NCI-H526 (cell line): ENCODE measurements at places on chromosomes 2 and 18.
A peak's percentile ranks its signal among the peaks of the same experiment; 100 is the strongest.

GRCh38 chr2:47072018-47072691 lies 83.0 kb downstream of the STPG4 start:
- DNase-seq = peak; percentile 21

DNA sequence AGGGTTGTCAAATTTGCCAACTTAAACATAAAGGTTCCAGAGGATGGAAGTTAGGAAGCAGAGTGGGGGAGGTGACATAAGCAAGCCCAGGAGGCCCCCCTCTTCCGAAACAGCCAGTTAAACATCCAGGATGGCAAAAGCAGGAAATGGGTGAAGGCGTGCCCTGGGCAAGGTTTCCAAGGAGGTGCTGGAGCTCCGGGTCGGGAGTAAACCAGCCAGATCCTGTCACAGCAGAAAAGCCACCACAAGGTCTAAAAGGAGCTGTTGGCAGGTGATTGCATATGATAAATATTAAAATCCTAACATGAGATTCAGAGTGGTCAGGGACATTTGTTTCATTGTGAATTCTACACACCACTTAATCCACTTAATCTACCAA lies 572.2 kb upstream of the SALL3 start:
- DNase-seq = peak; percentile 20

DNA sequence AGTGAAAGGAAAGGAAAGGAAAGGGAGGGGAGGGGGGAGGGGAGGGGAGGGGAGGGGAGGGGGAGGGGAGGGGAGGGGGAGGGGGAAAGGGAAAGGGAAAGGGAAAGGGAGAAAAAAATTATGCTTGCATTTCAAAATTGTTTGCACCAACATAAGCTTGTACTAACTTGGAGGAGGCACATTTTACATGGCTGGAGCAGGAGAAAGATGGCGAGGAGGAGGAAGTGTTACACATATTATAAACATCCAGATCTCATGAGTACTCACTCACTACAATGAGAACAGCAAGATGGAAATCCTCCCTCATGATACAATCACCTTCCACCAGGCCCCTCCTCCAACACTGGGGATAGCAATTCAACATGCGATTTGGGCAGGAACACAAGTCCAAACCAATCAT lies 660.2 kb upstream of the CDH2 start:
- no peak for DNase-seq

DNA sequence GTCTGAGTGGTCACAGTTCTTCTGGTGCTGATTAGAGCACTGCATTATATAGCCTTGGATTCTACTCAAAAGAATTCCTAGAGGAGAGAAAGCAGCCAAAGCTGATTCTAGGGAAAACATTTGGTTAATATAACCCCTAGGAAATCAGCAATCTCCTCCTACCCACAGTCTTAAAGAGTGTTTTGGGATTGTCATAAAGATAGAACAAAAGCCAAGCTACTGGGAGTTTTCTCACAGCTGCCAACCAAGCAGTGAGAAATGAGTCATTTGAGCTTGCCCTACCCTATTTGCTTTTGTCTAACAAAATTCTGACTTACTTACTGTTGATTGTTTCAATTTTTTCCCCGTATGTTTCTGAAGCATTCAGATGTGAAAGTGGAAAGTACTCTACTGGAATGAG lies 469.3 kb downstream of the PLCL1 start:
- no peak for DNase-seq

DNA sequence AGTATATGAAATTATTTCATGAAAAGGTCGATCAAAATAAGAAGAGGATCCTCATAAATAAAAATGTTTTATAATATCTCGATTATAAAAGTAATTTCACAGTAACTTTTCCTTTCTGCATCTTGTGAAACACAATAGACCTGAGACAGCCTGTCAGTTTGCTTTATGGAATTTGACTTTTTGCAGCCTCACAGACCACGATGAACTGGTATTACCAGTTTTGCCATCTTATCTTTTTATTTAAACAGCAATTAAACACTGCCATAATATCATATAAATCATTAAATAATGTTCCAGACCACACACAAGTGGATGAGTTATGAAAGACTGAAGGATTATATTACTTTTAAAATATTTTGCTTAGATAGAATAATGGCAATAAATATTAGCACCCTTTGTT lies 10.7 kb upstream of the GALNT3 start:
- peak; percentile 86 for DNase-seq

DNA sequence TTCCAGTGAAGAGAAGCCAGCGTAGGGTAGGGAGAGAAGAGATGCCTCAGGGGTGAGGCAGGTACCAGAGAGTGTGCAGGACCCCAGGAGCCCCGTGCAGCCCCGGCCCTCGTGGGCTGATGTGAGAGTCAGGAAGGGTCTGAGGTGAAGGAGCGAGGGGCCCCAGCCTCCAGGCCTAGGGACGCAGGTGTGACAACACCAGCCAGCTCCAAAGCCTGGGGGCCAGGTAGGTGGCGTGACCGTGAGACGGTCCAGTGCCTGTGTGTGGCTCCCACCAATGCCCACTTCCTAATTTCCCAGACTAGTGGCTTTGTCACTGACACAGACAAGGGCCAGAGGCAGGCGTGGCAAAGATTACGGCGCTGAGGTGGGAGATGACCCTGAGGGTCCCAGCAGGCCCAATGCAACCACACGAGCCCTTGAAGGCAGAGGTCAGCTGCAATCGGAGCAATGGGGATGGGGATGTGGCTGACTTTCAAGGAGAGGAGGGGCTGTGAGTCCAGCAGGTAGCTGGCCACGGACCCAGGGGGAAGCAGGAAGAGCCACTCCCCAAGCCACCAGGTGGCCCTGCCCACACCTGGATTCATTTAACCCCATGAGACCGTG lies 86.0 kb upstream of the SNTG2 start:
- no peak for DNase-seq

DNA sequence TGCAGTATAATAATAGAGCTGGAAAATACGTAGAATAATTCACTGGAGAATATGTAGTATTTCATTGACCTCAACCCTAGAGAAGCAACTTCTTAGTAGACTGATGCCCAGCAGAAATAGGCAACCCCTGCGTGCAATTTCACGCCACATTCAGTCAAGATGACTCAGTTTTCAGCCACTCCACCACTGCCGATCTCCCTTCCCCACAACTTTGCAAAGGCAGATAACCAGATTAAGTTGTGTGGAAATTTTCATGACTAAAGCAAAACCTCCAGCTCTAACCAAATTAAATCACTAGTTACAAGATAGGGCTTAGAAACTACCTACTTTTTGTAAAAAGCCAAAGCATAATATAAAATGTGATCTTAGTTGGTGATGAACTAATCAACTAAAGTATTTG lies 63.3 kb upstream of the STK17B start:
- DNase-seq = no peak

DNA sequence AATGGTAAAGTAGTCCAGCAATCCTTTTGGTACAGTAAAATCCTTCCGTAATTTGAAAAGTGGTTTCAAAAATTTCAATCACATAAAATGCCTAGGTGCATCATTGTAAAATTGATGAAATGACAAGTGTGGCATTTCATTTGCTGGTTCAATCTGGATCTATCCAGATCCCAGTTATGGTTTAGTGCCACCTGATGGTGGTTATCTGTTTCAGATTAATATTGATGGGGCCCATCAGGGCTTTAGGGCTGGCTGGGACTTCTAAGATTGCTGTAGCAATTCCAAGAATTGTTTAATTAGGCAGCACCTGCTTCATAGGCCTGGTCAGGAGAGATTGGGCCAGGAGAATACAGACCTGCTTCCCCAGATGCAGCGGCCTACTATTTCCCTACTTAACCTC lies 55.5 kb upstream of the PIK3C3 start:
- peak; percentile 21 for DNase-seq

DNA sequence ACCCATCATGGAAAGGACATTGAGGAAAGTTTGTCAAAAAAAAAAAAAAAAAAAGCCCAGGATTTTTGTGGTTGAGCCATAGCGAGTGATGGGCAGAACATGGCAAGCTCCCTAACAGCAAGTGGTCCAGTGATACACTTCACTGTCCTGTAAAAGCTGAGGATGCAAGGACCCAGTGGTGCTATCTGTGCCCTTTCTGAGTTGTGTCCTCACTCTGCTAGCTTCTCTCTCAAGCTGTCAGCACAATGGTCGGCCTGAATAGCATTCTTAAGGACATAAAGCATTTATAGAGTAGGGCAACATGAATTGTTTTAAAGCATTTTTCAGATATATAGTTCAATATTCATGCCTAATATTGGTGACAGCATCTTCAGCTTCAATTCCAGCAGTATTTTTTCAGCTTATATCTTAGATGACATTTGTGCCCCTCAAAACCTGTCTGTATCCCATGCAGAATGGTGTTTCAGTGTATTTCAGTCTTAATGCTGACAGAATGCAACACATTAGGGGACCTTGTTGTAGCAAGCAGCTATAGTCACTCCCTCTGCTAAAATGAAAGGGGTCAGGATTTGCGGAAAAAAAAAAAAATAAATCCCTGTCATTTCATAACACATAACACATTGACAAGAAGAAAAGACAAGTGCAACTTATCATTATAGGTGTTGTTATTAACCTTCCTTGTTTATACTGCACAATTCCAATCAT lies 496.7 kb downstream of the THSD7B start:
- DNase-seq = no peak

GRCh38 chr2:102387763-102388546 lies 32.4 kb downstream of the IL18R1 start:
- no peak for DNase-seq

- DNase-seq = peak; percentile 24
Observed at GRCh38 chr2:71995067-71995665, 152.5 kb downstream of the CYP26B1 start.

DNA sequence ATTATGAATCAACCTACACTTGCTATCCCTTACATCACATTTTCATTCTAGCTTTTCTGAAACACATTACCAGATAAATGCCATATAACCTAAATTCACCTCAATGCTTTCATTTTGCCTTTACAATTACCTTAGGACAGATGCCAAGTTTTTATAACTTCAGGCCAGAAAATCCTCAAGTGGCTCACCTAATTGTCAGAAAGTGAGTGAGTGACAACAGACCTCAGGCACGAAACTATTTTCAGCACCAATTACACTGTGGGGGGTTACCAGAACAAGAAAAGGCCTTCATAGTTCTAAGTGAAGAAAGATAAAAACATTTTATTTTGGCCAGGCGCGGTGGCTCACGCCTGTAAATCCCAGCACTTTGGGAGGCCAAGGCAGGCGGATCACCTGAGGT lies 52.3 kb upstream of the ST8SIA5 start:
- DNase-seq = no peak

GRCh38 chr2:150011161-150011730 lies 423.7 kb upstream of the MMADHC start:
- no peak for DNase-seq

- peak; percentile 59 for DNase-seq
Observed at GRCh38 chr2:10048501-10049171, 5.3 kb downstream of the KLF11 start.

DNA sequence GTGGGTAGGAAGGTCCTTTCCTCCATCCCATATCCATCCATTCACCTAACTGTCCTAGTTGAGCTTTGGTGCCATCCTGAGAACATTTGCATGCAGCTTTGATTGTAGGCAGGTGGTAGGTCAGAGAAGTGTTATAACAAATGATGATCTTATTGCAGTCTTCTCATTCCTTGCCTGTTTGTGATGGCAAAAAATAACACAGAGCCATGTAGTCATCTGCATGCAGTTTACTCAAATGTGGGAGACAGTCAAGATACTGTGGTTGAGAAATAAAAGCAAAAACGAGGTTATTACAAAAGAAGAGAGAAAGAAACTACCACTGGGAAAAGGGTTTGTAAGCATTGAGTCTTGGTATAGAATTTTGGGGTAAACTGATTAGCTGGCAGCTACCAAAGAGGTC lies 66.3 kb downstream of the AOX1 start:
- no peak for DNase-seq

DNA sequence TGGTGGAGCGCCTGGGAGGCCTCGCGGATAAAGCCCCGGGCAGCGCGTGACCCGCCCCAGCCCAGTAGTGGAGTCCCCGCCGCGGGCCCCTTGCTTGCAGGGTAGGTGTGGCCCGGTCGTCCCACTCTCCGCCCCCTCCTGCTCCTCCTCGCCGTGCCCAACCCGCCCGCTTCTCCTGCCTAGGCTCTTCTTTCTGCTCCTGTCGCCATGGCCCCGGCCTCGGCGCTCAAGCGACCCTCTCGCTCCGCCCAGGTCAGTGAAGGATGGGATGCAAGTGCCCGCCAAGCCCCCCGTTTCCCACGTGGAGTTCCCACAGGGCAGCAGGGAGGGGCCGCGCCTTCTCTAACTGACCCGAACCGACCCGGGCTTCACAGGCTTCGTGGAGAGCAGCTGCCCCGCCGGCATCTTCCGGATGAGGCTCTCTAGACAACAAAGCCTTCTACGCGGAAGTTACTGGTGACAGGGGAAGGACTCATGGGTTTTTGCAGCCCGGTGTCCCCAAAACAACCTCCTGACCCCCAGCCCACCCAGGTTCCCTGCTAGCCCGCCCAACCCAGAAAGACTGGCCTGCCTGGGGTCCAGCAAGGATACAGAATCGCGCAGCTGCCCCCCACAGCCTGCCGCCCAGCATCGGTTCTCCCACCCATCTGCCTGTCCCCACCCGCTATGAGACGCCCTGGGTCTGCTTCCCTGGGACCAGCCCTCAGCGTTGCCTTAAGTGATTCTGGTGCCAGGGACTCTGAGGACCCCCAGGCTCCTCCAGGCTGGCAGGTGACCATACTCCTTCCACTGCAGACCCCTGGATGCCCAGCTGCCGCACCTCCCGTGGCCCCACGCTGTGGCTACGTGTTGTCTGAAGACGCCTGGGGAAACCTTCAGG lies 32.8 kb downstream of the TTC32 start:
- no peak for DNase-seq

DNA sequence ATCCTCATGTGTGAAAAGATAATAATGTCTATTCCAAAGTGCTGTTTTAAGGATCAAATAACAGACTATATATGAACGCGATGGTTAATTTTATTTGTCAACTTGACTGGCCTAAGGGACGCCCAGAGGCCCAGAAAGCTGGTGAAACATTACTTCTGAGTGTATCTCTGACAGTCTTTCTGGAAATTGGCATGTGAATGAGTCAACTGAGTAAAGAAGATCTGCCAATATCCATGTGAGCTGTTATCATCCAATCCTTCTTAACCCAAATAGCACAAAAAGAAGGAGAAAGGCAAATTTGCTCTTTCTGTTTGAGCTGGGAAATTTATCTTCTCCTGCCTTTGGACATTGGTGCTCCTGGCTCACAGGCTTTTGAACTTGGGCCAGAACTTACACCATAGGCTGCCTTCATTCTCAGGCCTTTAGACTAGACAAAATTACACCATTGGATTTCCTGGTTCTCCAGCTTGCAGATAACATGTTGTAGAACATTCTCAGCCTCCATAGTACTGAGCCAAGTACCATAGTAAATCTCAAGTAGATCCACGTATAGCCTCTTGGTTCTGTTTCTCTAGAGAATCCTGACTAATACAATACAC lies 114.7 kb upstream of the DOCK10 start:
- DNase-seq = no peak

- DNase-seq = no peak
Observed at GRCh38 chr2:63127594-63127993, 77.0 kb downstream of the OTX1 start.

- DNase-seq = peak; percentile 37
Observed at GRCh38 chr18:12838178-12838634, 45.8 kb downstream of the PTPN2 start.
